ENCODE measurements at places on chromosomes 3 and 15. TPM values are rescaled to one million over a fixed set of nuclear protein-coding genes. Genes with fewer than 3 reads are reported as not detected.

Gene ZIC1
- total RNA-seq, result not detected

Gene TRPM1
- total RNA-seq, result not detected

- no peaks in the 10 kb centered on the region for H3K36me3 ChIP-seq
- H3K27ac ChIP-seq, result no peak overlapping the region
- no peaks in the 10 kb centered on the region for H3K4me1 ChIP-seq
- H3K4me3 ChIP-seq, result no peak overlapping the region
Observed at GRCh38 chr3:17983106-17983505, 240.7 kb upstream of the TBC1D5 start.

GRCh38 chr3:96814651-96815567, 515 bp downstream of the EPHA6 start:
- peak overlapping the region; percentile 89 for H3K4me3 ChIP-seq
- peaks cover 8% of the 10 kb centered on the region for H3K4me1 ChIP-seq
- no peak for DNase-seq

GRCh38 chr3:99943931-99944761, 126.5 kb downstream of the CMSS1 start:
- H3K27me3 ChIP-seq, result no peaks in the 10 kb centered on the region
- DNase-seq, result no peak
- no peaks in the 10 kb centered on the region for H3K36me3 ChIP-seq

Gene MEX3B
- total RNA-seq, result 2.0 TPM

Gene MCF2L2
- total RNA-seq, result 0.35 TPM

GRCh38 chr3:157610876-157611535, 107.8 kb upstream of the VEPH1 start:
- no peak overlapping the region for H3K27ac ChIP-seq
- H3K4me1 ChIP-seq, result peaks cover 18% of the 10 kb centered on the region
- DNase-seq, result no peak
- no peaks in the 10 kb centered on the region for H3K27me3 ChIP-seq

DNA sequence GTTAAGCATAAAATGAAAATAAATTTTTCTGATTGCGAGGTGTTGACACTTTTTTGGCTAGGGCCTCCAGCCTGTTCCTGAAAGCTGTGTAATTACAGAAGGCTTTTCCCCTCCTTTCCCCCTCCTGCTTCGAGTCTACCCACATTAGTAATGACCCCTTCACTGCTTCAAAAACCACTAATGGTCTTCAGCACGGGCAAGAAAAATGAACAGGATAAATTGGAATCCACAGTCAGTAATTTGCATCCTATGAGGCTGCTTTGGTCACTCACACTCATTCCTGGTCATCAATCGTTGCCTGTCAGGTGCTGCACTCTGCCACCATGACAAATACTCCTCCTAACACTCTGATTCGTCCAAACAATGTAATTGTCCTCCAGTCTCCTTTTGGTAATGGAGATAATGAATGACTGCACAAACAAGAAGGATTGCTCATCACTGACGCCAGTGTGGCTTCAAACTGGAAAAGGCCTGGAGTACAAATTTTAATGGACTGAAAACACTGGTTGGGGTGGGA, 148.6 kb downstream of the MEIS2 start:
- H3K27ac ChIP-seq, result no peak overlapping the region
- no peaks in the 10 kb centered on the region for H3K27me3 ChIP-seq
- no peaks in the 10 kb centered on the region for H3K36me3 ChIP-seq
- H3K4me3 ChIP-seq, result no peak overlapping the region
- no peaks in the 10 kb centered on the region for H3K4me1 ChIP-seq
- DNase-seq, result no peak

Gene C15orf39
- 77.2 TPM for total RNA-seq

DNA sequence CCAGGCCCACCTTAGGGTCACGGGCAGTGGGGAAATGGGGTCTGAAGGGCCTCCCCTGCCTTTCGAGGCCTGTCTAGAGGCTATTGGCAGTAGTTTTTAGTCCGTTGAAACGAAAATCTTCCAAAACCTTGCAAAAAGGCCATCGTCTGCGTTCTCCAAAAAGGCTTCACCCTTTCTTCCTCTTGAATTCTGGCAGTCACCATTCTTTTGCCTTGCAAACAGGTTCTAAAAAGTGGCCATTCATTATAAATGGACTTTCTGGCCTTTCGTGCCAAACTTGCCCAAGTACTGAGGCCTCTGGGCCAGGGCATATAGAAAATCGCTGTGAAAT, 367 bp upstream of the TARS3 start:
- peaks cover 19% of the 10 kb centered on the region for H3K27me3 ChIP-seq
- H3K36me3 ChIP-seq, result peaks cover 10% of the 10 kb centered on the region
- H3K4me3 ChIP-seq, result peak overlapping the region; percentile 73
- H3K4me1 ChIP-seq, result no peaks in the 10 kb centered on the region

DNA sequence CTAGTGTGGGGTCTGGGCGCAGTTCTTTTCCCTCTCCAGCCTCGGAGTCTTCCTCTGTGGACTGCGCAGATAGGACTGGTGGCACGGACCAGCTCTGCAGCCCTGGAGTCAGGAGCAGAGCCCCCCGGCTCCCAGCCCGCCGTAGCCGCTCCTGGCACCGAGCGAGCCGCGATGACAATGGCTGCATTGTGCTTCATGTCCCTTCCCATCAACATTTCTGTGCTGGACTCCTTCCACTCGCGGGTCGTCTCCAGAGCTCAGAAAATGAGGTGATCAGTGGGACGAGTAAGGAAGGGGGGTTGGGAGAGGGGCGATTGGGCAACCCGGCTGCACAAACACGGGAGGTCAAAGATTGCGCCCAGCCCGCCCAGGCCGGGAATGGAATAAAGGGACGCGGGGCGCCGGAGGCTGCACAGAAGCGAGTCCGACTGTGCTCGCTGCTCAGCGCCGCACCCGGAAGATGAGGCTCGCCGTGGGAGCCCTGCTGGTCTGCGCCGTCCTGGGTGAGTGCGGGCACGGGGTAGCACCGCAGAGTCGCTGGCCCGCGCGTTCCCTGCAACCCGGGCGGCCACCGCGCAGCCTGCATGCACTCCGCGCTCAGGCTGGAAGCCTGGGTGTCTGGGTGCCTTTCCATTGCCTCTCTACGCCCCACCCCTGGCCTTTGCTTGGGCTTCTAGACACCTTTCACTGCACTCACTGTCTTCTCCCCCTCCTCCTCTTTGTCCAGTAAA, at the start of gene TF:
Gene TF, plus strand, starts transcription at position 413 of the 731 bp plus-strand sequence. Its CDS starts 48 bp downstream, at position 461.
- H3K4me1 ChIP-seq, result peaks cover 9% of the 10 kb centered on the region
- H3K27me3 ChIP-seq, result peaks cover 81% of the 10 kb centered on the region
- H3K27ac ChIP-seq, result no peak within 1 kb of the TSS
- H3K36me3 ChIP-seq, result no peaks in the 10 kb centered on the region
- DNase-seq, result peak; percentile 45

DNA sequence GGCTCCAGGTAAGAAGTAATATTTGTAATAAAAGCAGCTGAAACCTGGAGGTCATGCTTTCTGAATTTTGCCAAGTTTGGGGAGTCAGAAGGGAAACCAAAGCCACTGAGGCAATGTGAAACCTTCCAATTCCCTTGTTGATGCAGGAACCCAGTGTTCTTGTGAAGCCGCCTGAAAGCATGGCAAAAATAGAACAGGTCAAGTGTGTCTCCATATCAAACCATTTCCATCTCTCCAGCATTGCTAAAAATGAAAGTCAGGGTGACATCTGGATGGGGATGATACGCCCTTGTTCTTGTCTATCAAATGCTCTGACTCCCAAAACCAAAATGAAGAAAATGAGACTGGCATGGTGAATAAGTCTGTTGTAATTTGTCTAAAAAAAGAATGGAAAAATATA, 362.5 kb downstream of the VPS13C start:
- no peak overlapping the region for H3K27ac ChIP-seq
- no peak for DNase-seq
- H3K4me3 ChIP-seq, result no peak overlapping the region
- H3K4me1 ChIP-seq, result no peaks in the 10 kb centered on the region
- peaks cover 44% of the 10 kb centered on the region for H3K27me3 ChIP-seq

GRCh38 chr3:186646106-186646505, 5.9 kb downstream of the FETUB start:
- peaks cover 33% of the 10 kb centered on the region for H3K4me1 ChIP-seq
- H3K27me3 ChIP-seq, result no peaks in the 10 kb centered on the region
- H3K36me3 ChIP-seq, result no peaks in the 10 kb centered on the region
- H3K4me3 ChIP-seq, result no peak overlapping the region
- no peak overlapping the region for H3K27ac ChIP-seq
- DNase-seq, result no peak

DNA sequence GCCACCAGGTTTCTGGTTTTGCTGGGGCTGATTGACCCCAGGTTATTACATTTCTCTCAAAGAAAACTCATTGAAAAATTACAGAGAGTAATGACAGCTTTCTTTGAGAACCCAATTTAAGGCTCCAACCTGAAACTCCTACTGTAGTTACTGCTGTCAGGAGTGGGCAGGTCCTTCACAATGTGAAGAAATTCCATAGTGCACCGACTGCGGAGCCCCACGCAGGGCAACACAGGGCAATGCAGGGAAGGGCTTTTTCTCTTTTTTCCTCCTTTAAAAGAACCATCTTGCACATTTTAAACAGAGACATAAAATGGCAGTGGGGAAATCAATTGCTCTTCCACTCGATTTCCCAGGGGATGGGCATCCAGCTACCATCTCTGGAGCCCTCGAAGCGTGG, 74.3 kb downstream of the NUP210 start:
- H3K4me1 ChIP-seq, result no peaks in the 10 kb centered on the region
- peaks cover 10% of the 10 kb centered on the region for H3K36me3 ChIP-seq
- H3K27ac ChIP-seq, result no peak overlapping the region
- H3K27me3 ChIP-seq, result no peaks in the 10 kb centered on the region
- no peak overlapping the region for H3K4me3 ChIP-seq

Gene PARP15
- 3.4 TPM for total RNA-seq

- H3K4me1 ChIP-seq, result peaks cover 24% of the 10 kb centered on the region
- no peak overlapping the region for H3K4me3 ChIP-seq
- peak overlapping the region; percentile 97 for H3K27ac ChIP-seq
- peaks cover 18% of the 10 kb centered on the region for H3K36me3 ChIP-seq
- H3K27me3 ChIP-seq, result no peaks in the 10 kb centered on the region
Observed at GRCh38 chr3:16102905-16103364, 71.5 kb upstream of the GALNT15 start.

- H3K27me3 ChIP-seq, result no peaks in the 10 kb centered on the region
- DNase-seq, result no peak
- no peak overlapping the region for H3K27ac ChIP-seq
- H3K4me3 ChIP-seq, result no peak overlapping the region
Observed at GRCh38 chr15:89129816-89130134, 41.5 kb downstream of the ABHD2 start.

GRCh38 chr15:29864501-29864900, 42.2 kb upstream of the TJP1 start:
- no peaks in the 10 kb centered on the region for H3K4me1 ChIP-seq
- no peak overlapping the region for H3K4me3 ChIP-seq
- no peak overlapping the region for H3K27ac ChIP-seq
- no peaks in the 10 kb centered on the region for H3K27me3 ChIP-seq
- DNase-seq, result no peak

DNA sequence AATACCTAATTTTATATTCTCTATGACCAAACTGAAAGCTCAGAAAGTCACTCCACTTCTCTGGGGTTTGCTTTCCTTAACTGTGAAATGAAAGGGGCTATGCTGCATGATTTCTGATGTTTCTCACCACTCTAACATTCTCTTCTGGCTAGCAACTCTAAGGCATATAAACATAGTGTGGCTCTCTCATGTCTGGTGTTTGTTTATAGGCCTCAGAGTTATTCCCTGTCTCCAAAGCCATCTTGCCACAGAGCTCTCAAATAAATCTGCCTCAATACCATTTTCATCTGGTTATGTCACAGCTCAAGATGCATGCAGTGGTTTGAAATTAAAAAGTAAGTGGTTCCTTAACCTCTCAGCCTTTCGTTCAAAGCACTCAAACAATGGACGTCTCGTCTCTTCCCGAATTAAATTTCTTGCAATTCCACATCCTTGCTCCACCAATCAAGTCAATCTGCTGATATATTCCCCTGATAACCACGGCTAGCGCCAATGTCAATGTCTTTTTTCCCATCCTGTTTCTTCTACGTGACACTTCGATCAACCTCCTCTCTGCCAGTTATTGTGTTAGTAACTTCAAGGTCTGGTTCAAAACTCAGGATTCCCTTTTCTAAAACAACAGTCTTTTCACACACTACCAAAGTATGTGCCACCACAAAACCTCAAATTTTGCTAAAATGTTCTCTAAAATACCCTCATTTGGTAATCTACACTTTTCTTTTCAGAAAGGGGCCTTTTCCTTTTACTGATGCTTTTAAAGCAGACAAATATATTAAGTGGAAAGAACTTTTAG, 16.0 kb downstream of the TOMM70 start:
- no peaks in the 10 kb centered on the region for H3K4me1 ChIP-seq
- no peaks in the 10 kb centered on the region for H3K27me3 ChIP-seq
- H3K4me3 ChIP-seq, result no peak overlapping the region
- H3K27ac ChIP-seq, result no peak overlapping the region
